Suprapubic skin (tissue), 4 donors: ENCODE measurements at places on chromosomes 6 and 20.

GRCh38 chr20:61271312-61272231 lies 19.5 kb downstream of the CDH4 start:
- DNase-seq = no peak

- DNase-seq = no peak
These were observed 4.2 kb downstream of the PHIP start for GRCh38 chr6:79073888-79074287.

- no peak for DNase-seq
These were observed 1141.4 kb upstream of the ADGRB3 start for GRCh38 chr6:67493682-67494081.

DNA sequence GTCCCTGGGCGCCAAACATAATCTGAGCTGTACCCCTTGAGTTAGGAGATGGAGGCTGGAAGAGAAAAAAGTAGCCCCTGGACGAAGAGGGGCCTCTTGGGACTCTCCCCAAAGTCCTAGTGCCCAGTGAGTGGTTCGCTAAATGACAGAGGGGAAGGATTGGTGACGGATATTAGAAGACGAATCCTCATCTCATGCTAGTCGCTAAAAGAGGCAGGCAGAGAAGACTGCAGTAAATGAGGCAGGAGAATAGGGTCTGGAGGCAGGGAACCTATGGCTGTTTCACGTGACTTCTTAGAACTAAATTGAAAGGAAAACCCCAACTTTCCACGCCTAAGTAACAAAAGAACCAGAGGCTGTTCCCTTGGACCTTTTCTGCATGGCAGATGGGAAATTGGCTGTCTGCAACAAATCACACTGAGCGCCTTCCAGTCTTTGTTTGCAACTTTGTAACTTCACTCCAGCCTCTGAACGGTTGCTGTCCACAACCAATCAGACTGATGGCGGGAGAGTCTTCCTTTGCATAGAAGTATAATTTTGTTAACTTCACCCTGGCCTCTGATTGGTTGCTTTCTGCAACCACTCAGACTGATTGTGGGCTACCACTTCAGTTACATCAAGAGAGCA lies 731 bp upstream of the RBL1 start:
- DNase-seq = no peak
